ENCODE measurements at places on chromosomes 16 and 17.

DNA sequence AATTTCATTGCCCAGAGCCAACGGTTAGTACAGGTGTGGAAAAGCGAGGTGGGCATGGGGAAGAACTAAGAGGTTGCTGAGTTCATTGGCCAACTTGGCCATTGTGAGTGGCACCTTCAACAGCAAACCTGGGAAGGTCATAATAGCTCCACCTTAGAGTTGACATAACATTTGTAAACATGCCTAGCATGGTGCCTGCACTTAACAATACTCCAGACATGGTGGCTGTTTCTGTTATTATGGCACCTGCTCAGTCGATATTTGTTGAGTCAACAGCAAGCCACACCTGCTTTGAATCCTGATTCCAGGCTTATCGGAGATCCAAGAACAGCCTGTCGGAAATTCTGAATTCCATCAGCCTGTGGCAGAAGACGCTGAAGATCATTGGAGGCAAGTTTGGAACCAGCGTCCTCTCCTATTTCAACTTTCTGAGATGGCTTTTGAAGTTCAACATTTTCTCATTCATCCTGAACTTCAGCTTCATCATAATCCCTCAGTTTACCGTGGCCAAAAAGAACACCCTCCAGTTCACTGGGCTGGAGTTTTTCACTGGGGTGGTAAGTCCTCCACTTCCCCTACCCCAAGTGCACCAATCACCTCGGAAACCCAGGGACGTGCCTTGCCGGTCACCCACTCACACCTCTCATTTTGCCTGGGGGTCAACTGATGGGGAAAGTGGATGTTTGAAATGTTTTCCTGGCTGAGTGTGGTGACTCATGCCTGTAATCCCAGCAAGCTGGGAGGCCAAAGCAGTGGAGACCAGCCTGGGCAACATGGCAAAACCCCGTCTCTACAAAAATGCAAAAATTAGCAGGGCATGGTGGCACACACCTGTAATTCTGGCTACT is 46.0 kb downstream of the TMC5 start:
- no peak for DNase-seq

- no peak for DNase-seq
These were observed 1.6 kb upstream of the CD300A start for GRCh38 chr17:74464730-74465377.

GRCh38 chr17:41446806-41447205 is 6.0 kb upstream of the KRT38 start:
- DNase-seq = peak; percentile 89

DNA sequence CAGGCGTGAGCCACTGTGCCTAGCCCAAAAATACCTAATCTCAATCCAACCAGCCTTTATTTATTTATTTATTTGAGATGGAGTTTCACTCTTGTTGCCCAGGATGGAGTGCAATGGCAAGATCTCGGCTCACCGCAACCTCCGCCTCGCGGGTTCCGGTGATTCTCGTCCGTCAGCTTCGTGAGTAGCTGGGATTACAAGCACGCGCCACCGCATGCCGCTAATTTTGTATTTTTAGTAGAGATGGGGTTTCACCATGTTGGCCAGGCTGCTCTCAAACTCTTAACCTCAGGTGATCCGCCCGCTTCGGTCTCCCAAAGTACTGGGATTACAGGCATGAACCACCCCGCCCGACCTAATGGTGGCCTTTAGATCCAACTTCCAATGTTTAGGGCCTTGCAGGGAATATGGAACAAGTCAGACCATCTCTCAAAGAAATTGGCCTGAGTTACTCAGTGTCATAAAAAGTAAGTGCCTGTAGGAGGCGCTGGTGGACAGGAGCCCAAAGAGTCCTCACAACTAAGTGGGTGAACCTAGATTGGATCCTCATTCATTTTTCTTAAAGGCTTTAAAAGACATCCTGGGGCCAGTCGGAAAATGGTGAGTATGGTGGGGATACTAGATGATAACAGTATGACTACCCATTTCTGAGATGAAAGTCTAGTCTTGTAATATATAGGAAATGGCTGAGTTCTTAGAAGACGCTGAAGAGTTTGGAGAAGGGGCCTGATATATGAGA is 4.6 kb downstream of the ZSCAN10 start:
- DNase-seq = no peak

DNA sequence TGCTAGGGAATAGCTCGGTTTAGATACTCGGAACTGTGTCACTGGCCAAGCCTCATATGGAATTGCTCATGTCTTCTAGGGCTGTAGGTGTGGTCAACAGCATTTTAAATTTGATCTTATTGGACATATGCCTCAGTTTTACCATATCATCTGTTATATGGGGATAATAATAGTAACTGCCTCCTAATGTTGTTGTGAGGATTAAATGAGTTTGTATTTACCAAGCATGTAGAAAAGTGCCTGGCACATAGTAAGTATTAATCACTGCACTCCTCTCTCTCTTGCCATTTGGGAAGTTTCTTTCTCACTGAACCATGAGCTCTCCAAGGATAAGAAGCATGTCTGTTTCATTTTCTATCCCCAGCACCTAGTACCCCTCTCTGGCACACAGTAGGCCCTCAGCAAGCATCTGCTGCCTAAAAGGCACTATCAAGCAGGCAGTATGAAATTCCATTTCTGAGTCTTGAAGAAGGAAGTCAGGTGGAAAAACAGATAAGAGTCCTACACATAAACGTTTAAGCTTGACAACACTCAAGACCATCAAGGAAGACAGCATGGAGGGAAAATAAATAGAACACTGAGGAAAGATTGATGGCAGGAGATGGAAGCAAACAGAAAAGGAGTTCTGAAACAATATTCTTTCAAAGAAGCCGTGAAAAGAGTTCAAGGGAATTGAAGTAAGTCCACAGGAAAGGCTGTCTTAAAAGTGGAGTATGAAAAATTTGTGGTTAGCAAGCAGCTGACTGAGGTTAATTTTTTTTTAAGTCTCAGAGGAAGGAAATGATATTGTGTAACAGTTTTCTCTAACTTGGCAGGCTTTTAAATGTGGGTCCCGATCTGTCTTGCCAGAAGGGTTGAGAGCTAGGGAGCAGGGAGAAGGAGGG is 2.2 kb upstream of the ATP6V0A1 start:
- peak; percentile 49 for DNase-seq

DNA sequence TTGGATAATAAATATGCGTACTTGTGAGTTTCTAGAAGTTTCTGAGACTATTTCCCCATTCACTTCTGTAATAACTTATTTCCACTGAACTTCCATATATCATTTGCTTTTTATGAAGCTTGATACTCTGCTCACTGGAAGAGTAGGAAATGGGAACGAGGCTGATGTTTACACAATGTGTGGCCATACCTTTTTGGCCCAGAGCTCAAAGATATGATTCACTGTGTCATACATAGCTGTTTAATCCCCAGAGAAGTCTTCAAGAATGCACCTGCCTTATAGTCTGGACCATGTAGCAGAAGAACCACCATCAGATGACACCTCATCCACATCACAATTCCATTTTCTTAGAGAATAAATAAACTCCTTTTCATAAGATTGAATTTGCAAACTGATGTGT is 40.3 kb upstream of the TEKT3 start:
- DNase-seq = no peak

DNA sequence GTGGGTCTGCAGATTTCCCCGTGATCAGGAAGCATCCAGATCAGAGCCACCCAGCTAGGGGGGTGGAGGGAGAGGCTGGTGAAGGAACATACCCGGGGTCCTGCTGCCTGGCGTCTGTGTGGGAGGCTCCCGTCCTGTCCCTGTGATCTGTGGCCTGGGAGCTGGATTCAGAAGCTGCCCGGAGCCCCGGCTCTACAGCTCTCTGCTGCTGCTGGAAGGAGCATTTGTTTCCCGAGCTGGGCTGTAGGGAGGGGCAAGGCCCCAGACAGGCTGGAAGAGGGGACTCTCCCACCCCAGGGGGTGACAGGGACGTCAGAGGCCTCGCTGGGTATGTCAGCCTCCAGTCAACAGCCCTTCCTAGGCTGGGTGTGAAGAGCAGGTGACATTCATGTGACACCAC is 10.2 kb downstream of the SOX8 start:
- no peak for DNase-seq

- no peak for DNase-seq
These were observed 9.3 kb downstream of the RIPOR1 start for GRCh38 chr16:67537636-67538591.

GRCh38 chr17:81170727-81171494 is 4.9 kb upstream of the AATK start:
- DNase-seq = no peak

- DNase-seq = no peak
These were observed 105.1 kb downstream of the CDH11 start for GRCh38 chr16:65016754-65017153.

- no peak for DNase-seq
These were observed 635 bp upstream of the AATF start for GRCh38 chr17:36947922-36948716.

DNA sequence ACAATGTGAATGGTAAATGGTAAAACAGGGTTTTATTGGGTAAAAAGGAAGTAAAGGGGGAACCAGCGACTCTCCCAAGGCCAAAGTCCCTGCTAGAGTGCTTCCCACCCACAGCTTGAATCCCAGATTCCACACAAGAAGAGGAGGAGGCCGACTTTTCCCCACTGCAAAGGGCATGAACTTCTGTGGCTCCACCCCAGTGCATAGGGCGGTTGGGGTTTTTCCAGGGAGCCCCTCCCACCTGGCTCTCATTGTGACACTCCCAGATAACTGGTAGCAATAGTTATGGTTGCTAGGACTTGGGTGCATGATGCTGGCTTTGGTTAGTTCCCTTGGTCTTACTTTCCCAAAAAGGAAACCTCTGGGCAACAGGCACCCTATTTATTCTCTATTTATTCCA is 666.0 kb upstream of the CA10 start:
- DNase-seq = no peak

DNA sequence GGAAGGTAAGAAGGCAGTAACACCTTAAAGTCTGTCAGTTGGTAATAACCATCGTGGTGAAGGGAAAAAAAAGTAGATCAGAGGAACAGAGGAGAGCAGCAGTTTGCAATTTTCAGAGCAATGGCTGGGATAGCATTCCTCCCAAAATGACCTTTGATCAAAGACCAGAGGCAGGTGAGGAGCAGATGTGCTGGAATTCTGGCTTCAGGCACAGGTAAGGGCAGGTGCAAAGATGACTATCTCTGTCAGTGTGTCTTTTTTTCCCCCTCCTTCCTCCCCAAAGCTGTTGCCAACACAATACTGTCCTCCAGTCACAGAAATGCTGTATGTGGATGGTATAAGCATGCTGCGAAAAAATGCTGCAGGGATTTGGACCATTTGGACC is 166.7 kb downstream of the XYLT1 start:
- no peak for DNase-seq

GRCh38 chr16:22075043-22075757 is 17.1 kb upstream of the VWA3A start:
- no peak for DNase-seq

GRCh38 chr16:11045846-11046245 is 101.5 kb downstream of the CLEC16A start:
- no peak for DNase-seq

GRCh38 chr16:23874613-23875294 is 39.0 kb downstream of the PRKCB start:
- no peak for DNase-seq

GRCh38 chr17:27153005-27153404 is 140.9 kb upstream of the WSB1 start:
- DNase-seq = peak; percentile 24

All from AG09309 (cell line).